ENCODE measurements at places on chromosomes 4 and X. TPM values are rescaled to one million over a fixed set of nuclear protein-coding genes. Genes with fewer than 3 reads are reported as not detected.

GRCh38 chr4:98248934-98249333 is 12.2 kb upstream of the RAP1GDS1 start:
- DNase-seq: no peak
- no peaks in the 10 kb centered on the region for H3K27me3 ChIP-seq
- H3K4me3 ChIP-seq: no peak overlapping the region
- H3K27ac ChIP-seq: no peak overlapping the region
- no peaks in the 10 kb centered on the region for H3K36me3 ChIP-seq

The GLUD2 gene
- 1.1 TPM for polyA plus RNA-seq

DNA sequence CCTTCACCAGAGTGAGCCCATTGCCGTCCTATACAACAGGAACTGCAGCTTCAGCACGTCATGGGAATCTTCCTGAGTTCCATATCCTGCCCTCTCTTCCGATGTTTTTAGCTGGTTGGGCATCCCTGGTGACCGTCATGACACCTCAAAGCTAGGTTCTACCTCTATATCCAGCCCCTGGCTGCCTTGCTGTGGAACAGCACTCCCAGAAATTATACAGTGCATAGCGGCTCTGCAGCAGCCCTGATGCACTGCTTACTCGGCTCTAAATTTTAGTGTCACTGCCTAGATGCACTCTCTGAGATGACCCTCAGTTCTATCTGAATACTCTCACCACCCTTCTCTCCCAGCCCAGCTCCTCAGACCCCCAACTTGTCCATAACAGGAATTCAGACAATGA is 44.3 kb downstream of the ARHGEF38 start:
- no peak overlapping the region for H3K4me3 ChIP-seq
- DNase-seq: no peak

DNA sequence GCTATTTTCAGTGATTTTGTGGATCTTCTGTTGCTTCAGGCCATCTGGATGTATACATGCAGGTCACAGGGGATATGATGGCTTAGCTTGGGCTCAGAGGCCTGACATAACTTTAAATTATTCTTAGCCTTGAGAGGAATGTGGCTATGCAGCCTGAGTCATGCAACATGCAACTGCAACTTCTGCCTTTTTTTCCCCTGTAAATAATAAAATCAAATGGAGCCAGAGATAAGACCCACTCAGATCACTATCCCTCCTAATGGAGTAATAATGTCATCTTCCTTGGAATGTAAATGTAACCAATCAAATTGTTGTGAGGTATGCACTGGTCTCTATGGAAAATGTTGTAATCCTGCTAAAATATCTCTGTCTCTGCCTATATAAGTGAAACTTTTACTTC is 54.9 kb downstream of the MAGEB17 start:
- H3K27me3 ChIP-seq: no peaks in the 10 kb centered on the region
- no peak overlapping the region for H3K4me3 ChIP-seq
- H3K36me3 ChIP-seq: no peaks in the 10 kb centered on the region
- DNase-seq: no peak

The MAGEA8 gene
- not detected for polyA plus RNA-seq

The FAM114A1 gene
- polyA plus RNA-seq: 39.8 TPM

- no peaks in the 10 kb centered on the region for H3K27me3 ChIP-seq
- no peak overlapping the region for H3K4me3 ChIP-seq
- peaks cover 10% of the 10 kb centered on the region for H3K4me1 ChIP-seq
- DNase-seq: no peak
Observed at GRCh38 chrX:19179389-19179788, 57.1 kb upstream of the ADGRG2 start.

The PCDH7 gene
- polyA plus RNA-seq: 28.1 TPM

DNA sequence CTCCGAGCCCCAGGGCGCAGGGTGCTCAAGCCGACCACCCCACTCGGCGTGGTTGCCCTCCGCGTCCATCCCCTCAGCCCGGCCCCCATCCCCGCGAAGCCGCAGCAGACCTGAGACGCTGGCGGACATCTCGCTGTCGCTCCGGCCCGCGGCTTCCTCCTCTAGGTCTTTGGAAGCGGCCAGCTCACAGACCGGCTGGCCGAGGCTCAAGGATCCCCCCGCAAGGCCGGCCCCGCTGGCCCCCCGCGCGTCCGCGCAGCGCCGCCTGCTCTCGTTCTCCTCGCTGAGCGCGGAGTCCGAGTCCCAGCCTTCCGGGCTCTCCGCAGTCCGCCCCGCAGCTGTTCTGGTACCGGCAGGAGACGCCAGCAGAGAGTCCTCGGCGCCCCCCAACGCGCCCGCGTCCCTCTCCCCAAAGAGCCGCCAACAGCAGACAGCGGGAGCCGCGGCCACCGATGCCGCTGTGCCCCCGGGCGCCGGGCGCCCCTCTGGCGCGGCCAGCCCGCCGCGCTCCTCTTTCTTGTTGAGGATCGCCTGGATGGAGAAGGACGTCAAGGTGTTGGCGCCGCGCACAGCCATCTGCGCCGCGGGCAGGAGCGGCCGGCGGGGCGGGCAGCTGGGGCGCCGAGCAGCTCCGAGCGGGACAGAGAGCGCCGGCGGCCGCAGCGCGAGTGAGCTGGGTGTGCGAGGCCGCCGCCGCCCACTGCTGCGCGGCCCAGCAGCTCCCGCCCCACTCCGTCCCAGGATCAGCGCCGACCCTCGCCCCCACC is at the start of gene NKX3-2:
Gene NKX3-2 (minus strand): TSS at position 670 of the 767 bp plus-strand sequence. CDS start 94 bp downstream, at position 576.
- no peak within 1 kb of the TSS for H3K27ac ChIP-seq
- H3K4me1 ChIP-seq: peaks cover 15% of the 10 kb centered on the region
- DNase-seq: no peak

GRCh38 chr4:6594826-6595355 is 19.9 kb downstream of the MAN2B2 start:
- H3K4me3 ChIP-seq: no peak overlapping the region
- no peaks in the 10 kb centered on the region for H3K36me3 ChIP-seq
- DNase-seq: no peak
- H3K27me3 ChIP-seq: no peaks in the 10 kb centered on the region

DNA sequence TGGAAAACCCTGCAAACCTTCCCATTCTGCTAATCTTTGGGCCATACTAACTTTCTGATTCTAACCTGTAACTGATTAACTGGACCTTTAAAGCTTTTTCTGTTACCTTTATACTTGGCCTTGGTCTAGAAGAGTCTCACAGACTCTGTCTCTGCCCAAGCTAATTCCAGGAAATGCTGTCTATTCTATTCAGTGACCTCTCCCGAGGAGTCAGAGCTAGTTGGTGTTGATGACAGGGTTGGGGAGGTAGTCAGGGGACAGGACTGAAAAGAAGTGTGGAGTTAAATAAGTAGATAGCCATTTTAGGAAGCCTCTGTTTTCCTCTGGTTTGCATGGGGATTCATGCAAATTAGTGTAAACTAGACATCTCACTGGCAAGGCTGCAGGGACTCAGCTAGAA is 429.5 kb downstream of the GRID2 start:
- no peaks in the 10 kb centered on the region for H3K36me3 ChIP-seq
- no peak overlapping the region for H3K27ac ChIP-seq
- no peaks in the 10 kb centered on the region for H3K27me3 ChIP-seq
- DNase-seq: no peak
- no peak overlapping the region for H3K4me3 ChIP-seq

- H3K36me3 ChIP-seq: peaks cover 10% of the 10 kb centered on the region
- peaks cover 7% of the 10 kb centered on the region for H3K4me1 ChIP-seq
- no peak overlapping the region for H3K4me3 ChIP-seq
- DNase-seq: no peak
- H3K27ac ChIP-seq: no peak overlapping the region
Observed at GRCh38 chrX:53084043-53084570, 1.9 kb downstream of the TSPYL2 start.

- H3K27me3 ChIP-seq: no peaks in the 10 kb centered on the region
- no peak overlapping the region for H3K27ac ChIP-seq
- DNase-seq: no peak
- no peaks in the 10 kb centered on the region for H3K36me3 ChIP-seq
- H3K4me3 ChIP-seq: no peak overlapping the region
Observed at GRCh38 chrX:24480400-24480865, 15.3 kb downstream of the PDK3 start.

GRCh38 chr4:74258963-74259362 is 49.3 kb upstream of the EPGN start:
- no peaks in the 10 kb centered on the region for H3K27me3 ChIP-seq
- no peaks in the 10 kb centered on the region for H3K36me3 ChIP-seq
- DNase-seq: no peak
- no peak overlapping the region for H3K4me3 ChIP-seq

DNA sequence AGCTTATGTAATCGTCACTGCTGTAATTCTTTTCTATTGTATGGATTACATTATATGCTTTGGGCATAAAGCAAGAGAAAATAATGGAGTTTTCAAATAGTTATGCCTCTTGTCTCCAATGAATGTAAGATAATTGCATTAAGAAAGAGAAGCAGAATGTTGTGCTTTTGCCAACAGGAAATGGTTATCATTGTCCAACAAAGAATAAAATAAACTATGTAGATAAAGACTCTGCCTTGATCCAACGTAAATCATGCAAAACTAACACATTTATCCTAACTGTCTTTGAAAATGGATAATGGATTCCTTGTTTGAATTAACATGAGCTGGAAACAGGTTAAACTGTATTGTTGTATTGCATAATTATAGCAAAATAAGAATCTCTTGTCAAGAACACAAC is 1709.0 kb downstream of the PCDH7 start:
- no peaks in the 10 kb centered on the region for H3K4me1 ChIP-seq
- no peak overlapping the region for H3K27ac ChIP-seq
- no peaks in the 10 kb centered on the region for H3K36me3 ChIP-seq
- H3K4me3 ChIP-seq: no peak overlapping the region

GRCh38 chr4:82645936-82646565 is 84.3 kb upstream of the TMEM150C start:
- H3K36me3 ChIP-seq: peaks cover 10% of the 10 kb centered on the region
- peaks cover 16% of the 10 kb centered on the region for H3K4me1 ChIP-seq
- no peak overlapping the region for H3K27ac ChIP-seq
- H3K4me3 ChIP-seq: no peak overlapping the region

The RHOXF2 gene
- polyA plus RNA-seq: not detected

DNA sequence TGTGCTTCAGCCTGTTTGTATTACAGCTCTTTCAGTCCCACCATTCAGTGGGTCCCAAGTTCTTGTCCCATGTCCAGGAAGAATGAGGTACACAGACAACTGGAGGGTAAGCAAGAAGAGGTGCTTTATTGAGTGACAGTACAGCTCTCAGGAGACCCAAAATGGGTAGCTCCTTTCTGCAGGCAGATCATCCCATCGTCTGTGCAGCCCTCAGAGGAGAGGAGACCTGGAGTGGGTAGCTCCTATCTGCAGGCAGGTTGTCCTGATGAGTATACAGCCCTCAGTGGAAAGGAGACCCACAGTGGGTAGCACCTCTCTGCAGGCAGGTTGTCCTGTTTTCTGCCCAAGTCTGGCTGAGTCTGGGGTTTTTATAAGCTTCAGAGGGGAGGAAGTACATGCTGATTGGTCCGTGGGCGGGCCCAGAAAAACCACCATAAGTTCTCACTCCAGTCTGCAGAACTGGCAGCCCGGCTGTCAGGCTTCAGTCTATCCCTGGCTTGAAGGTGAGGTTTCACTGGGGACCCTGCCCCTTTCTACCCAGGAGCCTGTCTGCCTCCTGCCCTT is 18.0 kb downstream of the GRK4 start:
- no peak overlapping the region for H3K4me3 ChIP-seq
- peaks cover 6% of the 10 kb centered on the region for H3K27me3 ChIP-seq
- no peaks in the 10 kb centered on the region for H3K36me3 ChIP-seq
- no peak for DNase-seq
- H3K27ac ChIP-seq: no peak overlapping the region

DNA sequence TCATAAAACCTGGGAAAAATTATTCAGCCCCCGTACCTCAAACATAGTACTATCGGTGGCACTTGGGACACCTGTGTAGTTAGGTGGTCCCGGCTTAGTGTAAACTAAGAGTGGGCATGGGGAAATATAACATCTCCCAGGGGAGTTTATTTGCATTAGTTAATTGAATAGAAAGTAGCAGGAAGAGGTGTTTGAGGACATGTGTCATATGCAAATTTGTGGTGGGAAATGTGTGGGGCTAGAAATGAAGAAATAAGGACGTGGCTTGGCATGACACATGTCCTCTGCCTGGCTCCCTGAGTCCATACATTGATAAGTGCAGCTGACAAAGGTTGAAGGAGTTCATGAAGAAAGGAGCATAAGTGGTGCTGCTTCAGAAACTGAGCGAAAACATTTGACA is 483.6 kb downstream of the SH2D1A start:
- no peak overlapping the region for H3K27ac ChIP-seq
- no peaks in the 10 kb centered on the region for H3K27me3 ChIP-seq
- H3K36me3 ChIP-seq: no peaks in the 10 kb centered on the region

- no peaks in the 10 kb centered on the region for H3K27me3 ChIP-seq
- no peaks in the 10 kb centered on the region for H3K36me3 ChIP-seq
- peaks cover 26% of the 10 kb centered on the region for H3K4me1 ChIP-seq
- no peak overlapping the region for H3K4me3 ChIP-seq
- no peak overlapping the region for H3K27ac ChIP-seq
- DNase-seq: no peak
Observed at GRCh38 chr4:152691761-152692160, 12.0 kb upstream of the TMEM154 start.

The FAM149A gene
- 0.66 TPM for polyA plus RNA-seq

The ASIC5 gene
- polyA plus RNA-seq: not detected

DNA sequence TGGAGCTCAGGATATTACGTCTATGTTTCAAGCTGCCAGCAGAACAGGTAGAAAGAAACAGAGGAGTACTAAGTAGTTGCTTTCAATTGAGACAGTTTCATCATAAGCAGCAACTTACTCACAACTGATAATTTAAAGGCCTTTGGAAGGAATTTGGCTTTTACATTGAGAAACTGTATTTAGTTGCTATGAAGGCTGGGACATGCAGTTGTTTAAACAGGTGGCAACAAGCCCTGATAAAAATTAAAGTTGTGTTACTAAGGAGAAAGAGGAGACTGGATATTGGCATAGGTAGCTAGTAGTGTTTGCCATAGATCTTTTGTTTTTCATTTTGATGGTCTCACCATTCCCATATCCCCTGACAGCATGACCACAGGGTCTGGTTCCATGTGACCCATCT is 18.4 kb downstream of the MID1IP1 start:
- peaks cover 21% of the 10 kb centered on the region for H3K4me1 ChIP-seq
- no peaks in the 10 kb centered on the region for H3K27me3 ChIP-seq
- no peaks in the 10 kb centered on the region for H3K36me3 ChIP-seq
- no peak overlapping the region for H3K4me3 ChIP-seq
- DNase-seq: no peak

DNA sequence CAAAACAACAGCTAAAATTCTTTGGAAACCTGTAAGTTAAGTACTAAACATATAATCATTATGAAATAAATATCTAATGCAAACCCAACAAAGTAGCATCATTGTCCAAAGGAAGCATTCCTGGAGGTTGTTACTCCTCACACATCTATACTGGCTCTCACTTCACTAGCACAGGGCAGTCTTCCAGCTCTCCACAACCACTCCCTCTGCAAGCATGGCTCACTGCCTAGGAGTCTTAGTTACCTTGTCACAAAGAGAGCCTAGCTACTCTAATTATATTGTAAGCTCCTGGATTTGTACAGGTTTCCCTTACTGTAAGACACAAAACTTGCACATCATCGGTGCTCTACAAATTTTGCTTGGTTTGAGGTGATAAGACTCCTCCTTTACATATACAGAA is 76.1 kb downstream of the AMMECR1 start:
- H3K27ac ChIP-seq: peak overlapping the region; percentile 78
- H3K27me3 ChIP-seq: no peaks in the 10 kb centered on the region
- peaks cover 26% of the 10 kb centered on the region for H3K4me1 ChIP-seq
- H3K4me3 ChIP-seq: peak overlapping the region; percentile 14
- H3K36me3 ChIP-seq: no peaks in the 10 kb centered on the region

All from keratinocyte (primary cell).